ENCODE measurements at places on chromosomes 4 and X.
A peak's percentile ranks its signal among the peaks of the same experiment; 100 is the strongest.

- DNase-seq: no peak
Measured at GRCh38 chr4:82232891-82233290, 140.9 kb downstream of the HNRNPD start.

GRCh38 chr4:75714704-75715103, 9.7 kb upstream of the USO1 start:
- DNase-seq: no peak

DNA sequence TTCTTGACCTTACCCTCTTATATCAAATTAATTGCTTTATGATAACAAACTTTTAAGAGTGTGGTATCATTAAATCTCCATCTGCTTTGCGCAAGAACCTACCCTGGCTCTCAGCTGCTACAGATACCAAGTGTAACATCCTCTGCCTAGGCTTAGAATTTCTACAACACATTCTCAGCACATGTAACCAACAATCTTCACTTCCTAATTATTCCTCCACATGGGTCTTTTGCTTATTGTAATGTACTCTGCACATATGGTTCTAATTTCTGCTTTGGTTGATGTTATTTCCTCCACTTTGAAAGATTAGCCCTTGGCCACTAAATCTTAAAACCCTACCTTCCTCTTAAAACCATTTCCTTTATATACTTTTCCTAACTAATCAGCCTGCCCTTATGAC, 242.4 kb downstream of the ARHGAP24 start:
- DNase-seq: peak; percentile 49

DNA sequence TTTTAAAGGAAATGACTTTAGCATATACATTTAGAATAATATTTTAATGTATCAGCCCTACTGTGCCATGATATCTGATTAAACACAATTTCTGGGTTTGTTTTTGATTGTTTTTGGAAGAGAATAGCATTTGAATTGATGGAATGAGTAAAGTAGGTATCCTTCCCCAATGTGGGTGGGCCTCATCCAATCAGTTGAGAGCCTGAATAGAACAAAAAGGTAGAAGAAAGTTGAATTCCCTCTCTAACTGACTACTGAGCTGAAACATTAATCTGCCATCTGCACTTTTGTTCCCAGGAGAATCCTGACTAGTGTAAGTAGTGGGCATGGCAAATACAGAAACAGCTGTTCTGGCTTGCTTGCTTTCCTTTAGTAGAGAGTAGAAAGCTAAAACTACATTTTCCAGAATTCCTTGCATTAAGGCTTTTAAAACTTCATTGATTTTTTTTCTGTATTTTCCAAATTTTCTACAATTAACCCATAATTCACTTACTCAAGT, 9.7 kb upstream of the SEC24D start:
- DNase-seq: no peak

- DNase-seq: no peak
Measured at GRCh38 chr4:154471526-154472331, 19.9 kb downstream of the DCHS2 start.

DNA sequence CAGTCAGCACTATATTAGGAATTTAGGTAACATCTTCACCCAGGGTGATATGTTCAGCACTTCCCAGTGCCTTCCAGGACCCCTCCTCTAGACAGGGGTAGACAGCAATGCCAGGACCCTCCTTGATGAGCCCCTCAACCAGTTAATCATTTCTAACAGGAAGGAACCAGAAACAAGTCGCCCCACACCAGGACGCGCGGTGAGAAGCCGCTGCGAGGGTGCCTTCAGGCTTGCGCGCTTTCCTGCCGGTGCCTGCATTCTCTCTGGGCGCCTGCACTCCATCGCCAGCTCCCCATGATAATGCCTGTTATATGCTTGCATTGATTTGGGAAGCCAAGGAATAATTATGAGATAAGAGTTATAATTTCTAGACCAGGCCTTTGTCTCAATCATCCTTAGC, 116.0 kb downstream of the ENPP6 start:
- no peak for DNase-seq

DNA sequence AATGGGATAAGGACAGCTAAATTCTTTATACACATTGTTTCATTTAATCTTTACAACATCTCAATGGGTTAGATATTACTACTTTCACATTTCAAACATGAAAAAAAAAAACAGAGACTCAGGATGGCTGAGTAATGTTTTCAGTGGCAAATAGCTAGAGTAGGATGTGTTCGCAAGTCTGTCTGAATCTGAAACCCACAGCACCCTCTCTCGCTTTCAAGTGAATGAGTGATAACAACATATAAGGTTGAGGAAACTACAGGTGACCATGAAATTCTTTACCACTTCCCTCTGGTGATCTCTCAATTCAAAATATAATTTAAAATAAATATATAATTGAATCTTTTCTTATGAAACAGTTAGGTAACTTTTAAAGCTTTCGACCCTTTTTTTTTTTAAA, 162.6 kb downstream of the PRR32 start:
- no peak for DNase-seq

- DNase-seq: no peak
Measured at GRCh38 chr4:11483046-11483445, 54.4 kb upstream of the HS3ST1 start.

GRCh38 chrX:30533266-30533665, 44.3 kb downstream of the TASL start:
- no peak for DNase-seq

DNA sequence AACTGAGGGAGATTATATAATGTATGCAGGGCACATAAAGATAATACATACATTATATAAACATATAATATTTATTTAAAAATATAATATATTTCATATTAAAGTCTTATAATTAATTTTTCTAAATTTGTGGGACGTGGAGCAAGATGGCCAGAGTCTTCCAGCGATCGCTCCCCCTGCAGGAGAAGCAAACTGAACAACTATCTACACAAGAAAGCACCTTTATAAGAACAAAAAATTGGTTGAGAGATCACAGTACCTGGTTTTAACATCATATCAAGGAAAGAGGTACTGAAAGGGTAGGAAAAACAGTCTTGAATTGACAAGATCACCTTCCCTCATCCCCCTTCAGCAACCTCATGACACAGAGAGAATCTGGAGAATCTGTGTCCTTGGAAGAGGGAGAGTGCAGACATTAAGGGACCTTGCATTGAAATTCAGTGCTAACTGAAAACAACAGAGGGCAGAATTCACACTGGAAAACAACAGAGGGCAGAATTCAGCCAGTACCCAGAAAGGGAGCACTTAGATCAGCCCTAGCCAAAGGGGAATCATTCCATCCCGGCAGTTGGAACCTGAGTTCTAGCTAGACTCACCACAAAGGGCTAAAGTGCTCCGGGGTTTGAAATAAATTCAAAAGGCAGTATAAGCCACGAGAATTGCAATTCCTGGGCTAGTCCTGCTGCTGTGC, 262.5 kb upstream of the NDST3 start:
- no peak for DNase-seq

DNA sequence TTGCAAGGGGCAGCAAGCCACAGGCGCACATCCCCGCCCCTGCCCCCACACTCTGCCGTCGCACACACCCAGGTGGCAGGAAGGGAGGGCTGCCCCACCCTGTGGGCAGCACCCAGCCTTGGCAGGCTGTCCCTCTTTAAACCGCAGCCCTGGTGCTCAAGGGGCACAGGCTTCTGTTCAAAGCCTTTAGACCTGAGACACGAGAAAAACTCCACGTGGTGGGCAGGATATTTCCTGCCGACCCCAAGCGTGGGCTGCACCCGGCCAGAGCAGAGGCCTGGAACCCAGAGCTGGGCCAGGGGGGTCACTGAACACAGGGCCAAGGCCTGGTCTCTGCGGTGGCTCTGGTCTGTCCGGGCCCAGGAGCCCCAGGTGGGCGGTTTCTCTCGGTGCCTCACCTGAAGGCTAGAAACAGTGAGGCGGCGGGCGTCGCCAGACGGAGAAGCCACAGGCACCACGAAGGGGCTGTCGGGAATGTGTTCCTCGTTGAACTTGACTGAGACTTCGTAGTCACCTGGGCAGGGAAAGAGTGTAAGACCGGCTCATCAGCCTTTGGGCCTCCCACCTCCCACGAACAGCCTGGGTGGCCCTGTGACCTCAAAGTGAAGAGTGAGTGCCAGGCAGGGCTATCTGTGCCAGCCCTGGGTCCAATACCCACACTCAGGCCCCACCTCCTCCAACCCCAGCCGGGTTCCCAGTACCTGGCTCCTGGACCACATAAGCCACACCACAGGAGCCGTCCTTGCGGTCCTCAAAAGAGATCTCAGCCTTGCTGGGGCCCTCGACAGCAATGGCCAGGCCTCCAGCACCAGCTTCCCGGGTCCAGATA, 23.0 kb downstream of the FLNA start:
- no peak for DNase-seq

GRCh38 chr4:109912706-109913595, at the start of gene EGF:
EGF (plus strand) TSS chr4:109912883; CDS start chr4:109913336, 453 bp downstream.
- DNase-seq: no peak

DNA sequence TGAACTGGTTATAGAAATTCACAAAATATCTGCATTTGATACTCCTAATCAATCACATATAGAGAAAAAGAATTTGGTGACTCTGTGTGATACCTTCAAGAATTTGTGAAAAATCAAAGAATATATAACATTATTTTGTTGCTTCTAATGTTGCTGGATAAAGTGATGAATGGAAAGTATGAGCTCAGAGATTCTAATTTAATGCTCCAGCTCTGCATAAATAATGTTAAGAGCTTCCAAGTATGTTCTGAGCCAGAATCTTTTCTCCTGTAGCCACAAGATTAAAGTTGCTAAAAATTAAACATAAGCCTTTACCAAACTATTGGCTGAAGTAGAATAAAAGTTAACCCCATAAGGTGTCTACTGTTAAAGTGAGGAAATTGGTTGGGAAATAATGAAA, 294.7 kb upstream of the CT83 start:
- no peak for DNase-seq

Measured in BJ (cell line).